ENCODE measurements at places on chromosomes 3 and 15.

- DNase-seq, result peak; percentile 64
These were observed 17.0 kb downstream of the CHRM5 start for GRCh38 chr15:33985287-33985686.

- DNase-seq, result no peak
These were observed 81.2 kb downstream of the TLE3 start for GRCh38 chr15:70016511-70016994.

DNA sequence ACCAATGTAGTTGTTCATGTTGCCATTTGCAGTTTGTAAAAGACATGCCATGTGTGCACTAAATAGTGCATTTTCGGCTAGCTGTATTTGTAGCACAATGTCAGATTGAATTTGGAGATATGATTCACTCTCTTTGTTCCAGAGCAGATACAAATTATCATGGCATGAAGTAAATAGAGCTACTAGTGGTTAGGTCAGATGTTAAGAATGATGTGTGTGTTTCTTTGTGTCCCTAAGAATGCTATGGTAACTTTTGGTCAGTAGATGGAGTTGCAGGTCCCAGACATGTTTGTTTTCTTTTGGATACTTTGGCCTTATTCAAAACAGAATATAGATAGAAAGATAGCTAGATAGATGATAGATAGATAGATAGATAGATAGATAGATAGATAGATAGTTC is 595.8 kb downstream of the NLGN1 start:
- no peak for DNase-seq

DNA sequence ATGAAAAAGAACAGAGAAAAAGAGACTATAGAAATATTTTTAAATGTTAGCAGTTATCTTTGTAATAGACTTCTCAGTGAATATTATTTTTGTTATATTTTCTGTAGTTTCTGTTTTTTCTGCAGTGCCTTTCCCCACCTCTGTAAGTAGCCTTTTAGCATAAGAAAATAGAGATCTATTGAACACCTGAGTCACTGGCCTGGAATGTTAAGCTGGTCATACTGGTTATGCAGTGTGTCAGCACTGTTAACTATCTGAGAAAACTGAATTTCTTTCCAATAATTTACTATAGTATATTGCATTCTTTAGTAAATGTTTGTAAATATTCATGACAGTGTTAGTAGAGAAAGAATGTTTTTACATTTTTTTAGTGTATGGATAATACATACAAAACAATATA is 79.8 kb downstream of the NECTIN3 start:
- DNase-seq, result no peak

- DNase-seq, result no peak
These were observed 29.5 kb downstream of the CCDC12 start for GRCh38 chr3:46946856-46947545.

DNA sequence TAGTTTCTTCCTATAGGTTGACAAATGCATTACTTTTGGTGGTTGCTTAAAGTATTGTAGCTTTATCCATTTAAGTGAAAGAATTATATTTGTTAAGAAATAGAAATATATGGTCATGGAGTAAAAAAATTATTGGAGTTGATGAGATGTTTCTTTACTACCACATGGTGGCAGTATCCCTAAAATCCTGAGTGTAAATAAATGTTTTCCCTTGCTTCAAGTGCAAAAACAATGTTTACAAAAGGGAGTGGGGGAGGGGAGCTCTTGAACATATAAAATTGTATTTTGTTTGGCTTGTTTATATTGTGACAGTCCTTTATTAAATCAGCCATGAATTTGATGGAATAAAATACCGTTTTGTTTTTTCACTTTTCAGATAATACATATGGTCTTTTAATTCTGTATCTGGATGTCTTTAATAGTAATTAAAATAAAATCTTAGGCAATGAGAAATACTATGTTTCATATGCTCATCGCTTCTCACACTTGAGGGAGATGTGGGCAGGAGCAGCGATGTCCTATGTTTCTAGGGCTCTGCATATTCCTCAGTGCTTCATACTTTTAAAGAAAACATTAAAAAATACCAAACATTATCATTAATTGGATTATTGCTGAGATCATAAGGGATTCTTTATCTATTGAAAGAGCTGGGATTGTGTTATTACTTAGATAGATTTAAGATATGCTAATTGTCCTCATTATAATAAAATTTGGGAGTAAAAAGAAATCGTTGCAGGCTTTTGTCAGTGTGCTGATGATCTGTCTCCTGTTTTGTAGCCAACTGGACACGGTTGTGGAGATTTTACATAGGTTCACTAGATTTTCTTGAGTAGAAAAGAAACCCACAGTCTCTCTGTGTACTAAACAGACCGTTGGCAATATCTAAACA is 349.7 kb downstream of the TUSC7 start:
- peak; percentile 37 for DNase-seq

GRCh38 chr15:90002428-90002844 is 1.3 kb downstream of the ZNF710 start:
- no peak for DNase-seq

DNA sequence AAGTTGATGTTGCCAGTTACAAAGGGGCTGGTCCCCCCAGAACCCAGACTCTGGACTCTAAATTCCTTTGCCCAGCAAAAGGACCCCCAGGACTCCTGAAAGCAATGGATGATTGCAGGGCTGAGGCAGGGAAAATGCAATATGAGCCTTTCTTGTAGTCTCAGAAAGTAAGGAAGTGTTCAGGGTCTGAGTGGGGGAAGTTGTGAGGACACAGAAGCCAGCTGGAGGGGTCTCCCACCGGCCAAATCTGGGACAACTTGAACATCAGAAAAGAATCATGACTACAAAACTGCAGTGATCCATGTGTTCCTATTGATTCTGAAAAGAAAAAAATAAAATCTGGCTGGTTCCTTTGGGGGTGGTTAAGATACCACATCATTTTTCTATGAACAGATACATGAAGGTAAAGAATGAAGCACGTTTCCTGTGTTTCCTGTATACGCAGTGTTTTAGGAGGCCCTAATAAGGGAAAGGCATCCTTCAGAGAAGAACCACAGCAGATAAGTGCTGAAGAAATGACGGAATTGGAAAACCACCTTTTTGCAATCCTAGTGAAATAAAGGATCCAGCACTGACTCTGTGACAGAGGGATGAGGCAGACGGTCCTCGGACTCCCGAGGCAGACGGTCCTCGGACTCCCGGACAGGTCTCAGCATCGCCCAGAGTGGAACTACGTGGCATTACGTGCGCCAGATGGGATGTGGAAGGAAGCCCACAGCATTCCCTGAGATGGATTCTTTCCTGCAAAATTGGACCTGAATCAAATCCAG is 22.2 kb upstream of the GRIP2 start:
- DNase-seq, result no peak

DNA sequence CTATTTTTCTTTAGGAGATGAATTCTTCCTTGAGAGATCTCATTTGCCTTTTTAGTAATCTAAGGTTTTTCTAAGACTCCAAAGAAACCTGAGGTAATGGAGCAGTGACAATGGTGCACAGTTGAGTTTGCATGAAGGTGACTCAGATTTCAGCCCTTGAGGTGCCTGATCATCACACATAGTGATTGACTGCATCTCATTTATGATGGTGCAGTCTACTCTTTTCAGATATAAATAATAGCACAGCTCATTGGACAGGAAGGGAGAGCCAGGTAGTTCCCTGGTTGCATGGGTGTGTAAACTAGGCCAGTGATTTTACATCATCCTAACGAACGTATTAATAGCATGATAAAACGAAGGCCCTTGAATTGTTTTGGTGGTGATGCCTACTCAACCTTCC is 86.1 kb upstream of the SAMMSON start:
- no peak for DNase-seq

DNA sequence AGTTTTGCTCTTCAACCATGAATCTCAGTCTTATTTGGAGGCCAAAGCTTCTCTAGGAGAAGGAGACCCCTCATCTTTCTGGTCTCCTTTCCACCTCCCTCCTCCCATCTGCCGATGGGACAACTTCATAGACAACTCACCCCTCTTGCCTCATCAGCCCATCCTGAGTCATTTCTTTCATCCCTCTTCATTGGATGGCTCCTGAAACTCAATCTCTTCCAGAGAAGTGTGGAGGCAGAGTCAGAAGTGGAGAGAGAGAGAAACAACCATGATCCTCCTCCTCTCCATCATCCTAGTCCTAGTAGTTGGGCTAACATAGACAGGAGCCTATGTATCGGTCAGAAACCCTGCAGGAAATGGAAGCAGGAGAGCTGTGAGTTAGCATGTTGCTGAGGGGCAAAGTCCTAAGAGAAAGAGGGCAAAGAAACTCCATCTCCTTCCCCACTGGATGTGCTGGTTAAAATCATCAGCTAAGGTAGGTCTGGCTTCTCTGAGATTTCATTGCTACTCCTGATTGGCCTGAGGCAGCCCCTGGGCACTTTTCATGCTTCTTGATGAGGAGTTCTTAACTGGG is 21.3 kb upstream of the HCN4 start:
- DNase-seq, result no peak

DNA sequence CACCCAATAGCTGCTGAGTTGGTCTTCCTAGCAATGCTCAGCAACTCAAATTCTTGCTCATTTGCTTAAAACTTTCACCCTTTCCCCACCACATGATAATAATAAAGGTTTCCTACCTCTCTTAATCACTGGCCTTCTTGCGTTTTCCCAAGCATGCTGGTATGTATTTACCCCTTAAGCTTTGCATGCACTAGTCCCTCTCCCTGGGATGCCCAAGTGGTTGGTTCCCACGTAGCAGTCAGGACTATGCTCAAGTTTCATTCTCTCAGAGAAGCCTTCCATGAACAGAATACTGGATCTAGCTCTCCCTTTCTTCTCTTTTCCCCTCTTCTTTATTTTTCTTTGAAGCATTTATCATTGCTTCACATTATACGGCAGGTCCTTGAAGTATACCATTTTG is 108.8 kb downstream of the KBTBD8 start:
- no peak for DNase-seq

DNA sequence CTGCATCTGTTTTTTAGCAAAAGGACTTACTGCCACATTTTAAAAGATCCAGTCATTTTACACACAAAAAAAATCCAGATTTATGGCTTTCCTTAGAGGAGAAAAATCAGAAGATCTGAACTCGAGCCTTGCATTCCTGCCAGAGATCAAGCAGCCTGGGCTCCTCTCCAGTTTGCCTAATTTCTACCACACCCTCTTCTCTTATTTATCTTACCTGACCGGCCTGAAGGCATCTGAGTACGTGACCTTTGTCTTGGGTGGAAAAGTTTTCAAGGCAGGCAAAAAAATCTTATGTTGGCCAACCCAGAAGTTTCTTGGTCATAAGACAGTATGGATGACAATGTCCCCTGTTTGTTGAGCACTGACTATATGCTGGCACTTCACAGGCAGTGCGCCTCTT is 60.3 kb downstream of the CHRD start:
- DNase-seq, result no peak

GRCh38 chr3:136645915-136646314 is 106.3 kb downstream of the STAG1 start:
- no peak for DNase-seq

DNA sequence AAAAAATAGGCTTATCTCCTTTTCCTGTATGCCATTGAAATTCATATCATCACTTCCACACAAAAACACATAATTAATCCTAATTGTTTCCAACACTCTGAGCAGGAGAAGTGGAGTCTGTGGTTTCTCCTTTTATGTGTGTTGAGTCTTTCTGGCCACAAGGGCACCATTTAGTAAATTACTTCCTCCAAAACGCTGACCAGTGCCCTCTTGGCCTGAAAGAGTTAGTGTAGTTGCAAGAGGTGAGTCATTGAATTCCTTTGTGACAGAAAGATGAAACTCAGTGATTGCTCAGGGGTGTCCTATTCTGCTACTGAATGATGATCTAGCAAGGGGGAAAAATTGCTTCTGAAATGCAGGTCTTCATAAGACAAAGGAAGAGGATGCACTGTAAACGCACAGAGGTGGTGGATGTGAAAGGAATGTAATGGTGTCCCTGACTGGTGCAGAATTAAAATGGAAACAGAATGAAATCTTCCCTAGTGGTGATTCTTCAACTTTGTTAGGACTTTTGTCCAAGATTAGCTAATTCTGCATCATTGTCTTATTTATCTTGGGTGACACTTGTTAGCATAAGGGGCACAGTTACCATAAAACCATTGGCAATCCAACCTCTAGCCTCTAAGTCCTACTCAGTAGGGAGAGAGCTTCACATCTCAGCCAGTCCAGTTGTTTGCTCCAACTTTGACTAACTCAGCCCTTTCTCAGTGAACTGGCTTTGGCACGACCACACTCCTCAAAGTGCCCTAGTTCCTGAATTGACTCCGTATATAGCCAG is 208.4 kb upstream of the NANOGP8 start:
- DNase-seq, result peak; percentile 60

DNA sequence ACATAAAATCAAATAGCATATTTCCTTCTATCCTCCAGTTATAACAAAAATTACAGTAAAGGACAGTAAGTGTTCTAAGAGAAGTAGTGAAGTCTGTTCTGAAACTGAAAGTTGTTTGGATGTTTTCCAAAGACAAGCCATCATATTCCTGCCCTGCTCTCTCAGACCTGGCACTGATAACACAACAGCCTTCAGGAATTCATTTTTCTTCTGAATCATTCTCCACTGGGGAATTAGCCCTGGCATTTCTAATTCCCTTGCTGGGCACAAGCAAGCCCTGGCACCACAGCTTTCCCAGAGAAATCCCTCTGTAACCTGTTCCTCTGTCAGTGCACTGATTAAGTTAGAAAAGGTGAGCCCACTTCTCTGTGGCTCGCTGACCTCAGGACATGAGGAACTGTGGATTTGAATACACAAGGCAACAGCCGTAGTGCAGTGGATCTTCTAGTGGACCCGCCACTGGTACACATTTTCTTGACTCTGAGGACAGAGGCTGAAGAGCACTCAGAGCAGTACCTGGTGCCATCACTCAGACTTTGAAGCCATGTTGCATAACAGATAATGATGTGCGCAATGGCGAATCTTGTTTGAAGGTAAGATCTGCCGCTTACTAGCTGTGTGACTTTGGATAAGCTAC is 61.6 kb downstream of the WWTR1 start:
- DNase-seq, result no peak

- DNase-seq, result no peak
These were observed 72.3 kb upstream of the SNTN start for GRCh38 chr3:63580151-63580550.

- no peak for DNase-seq
These were observed 130.5 kb upstream of the MB21D2 start for GRCh38 chr3:193048127-193048526.

DNA sequence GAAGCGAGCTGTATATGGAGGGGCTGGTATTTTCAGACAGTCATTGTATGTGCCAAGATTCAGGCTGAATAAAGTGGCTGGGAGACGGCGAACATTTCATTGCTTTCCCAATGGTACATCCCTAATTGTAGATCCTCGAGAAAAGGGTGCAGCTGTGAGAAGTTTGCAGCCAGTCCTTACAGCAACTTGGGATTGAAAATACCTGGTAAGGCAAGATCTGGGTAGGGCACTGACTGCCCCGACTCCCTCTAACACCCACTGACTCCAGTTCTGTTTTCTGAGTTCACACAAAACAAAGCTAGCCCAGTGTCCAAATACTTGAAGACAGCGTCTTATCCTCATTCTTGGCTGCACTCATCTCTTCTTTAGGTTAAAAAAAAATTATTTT is 63.7 kb downstream of the EDEM1 start:
- no peak for DNase-seq

- no peak for DNase-seq
These were observed 6.6 kb upstream of the SCAP start for GRCh38 chr3:47482366-47482765.

All from SJSA1 (cell line).